ENCODE measurements at places on chromosomes 5 and 9.

- DNase-seq: no peak
Observed at GRCh38 chr9:128493424-128493823, 11.1 kb upstream of the GLE1 start.

DNA sequence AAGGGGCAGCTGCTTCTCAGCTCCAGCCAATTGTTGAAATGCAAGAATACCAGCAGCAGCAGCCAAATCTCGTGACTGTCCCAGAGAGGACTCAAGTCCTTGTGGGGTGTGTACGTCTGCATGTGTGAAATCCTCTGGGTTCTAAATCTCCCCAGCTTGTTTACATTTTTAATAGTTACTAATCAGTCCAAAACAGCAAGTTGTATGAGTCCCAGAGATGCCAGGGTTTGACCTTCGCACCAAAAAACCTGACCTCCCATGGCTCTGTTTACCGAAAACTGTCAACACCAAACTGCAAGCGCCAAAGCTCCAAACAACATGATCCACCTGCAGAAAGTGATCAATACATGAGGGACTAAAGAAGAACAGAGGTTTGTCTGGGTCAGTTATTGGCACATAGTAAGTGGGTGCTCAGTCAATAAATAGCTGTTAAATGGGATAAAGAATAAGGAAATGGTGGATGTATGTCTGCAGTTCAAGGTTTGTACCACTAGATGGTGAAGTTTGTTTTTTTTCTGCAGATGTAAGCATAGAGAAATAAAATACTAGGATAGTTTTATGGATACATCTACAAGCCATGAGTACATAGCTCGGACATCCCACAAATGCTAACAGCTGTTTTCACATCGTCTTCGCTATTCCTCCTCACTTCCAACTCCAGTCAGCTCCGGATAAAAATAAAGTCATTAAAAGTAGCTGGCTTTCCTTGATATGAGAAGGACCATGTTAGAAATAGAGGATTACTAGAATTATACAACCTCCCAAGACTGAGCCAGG, 85.3 kb upstream of the ADRB2 start:
- peak; percentile 75 for DNase-seq

DNA sequence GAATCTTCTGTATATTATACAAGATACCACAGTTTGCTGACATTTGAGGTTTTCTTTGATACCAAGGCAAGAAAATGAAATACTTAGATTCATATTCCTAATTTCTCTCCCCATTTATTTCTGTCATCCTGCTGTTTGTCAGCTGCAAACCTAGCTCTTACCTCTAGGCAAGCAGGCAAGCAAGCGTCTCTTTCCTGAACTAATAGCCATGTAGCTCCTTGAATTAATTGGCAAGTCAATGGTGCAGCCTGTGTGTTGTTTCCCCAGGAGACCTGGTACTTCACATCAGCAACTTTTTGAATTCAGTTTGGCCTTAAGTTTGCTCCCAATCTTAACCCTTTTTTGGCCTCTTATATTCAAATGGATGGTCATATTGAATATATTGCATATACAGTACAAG, 573.6 kb upstream of the ARRDC3 start:
- no peak for DNase-seq

GRCh38 chr5:169602535-169602934, 19.0 kb downstream of the SPDL1 start:
- no peak for DNase-seq

GRCh38 chr5:55159763-55160492, at the start of gene GPX8:
TSS of gene GPX8 (plus strand) at chr5:55160171. CDS start at chr5:55160193, 22 bp downstream.
- peak; percentile 88 for DNase-seq

DNA sequence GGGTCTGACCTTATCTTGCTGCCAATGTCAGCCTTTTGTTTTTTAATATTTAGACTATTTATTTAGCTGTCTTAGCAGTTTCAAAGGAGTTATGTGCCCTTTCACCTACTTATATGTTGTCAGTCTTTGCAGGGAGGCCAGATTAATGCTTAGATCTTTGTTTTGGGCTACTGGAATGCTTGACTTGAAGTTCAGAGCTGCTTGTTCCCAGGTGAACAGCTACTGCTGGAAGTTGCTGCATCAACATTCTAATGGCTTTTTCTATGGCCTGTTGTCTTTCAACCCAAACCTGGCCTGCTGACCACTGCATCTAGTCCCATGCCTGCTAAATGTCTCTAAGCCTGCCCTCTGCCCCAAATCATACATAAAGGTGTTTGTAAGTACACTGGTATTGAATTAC, 3.0 kb downstream of the SLC22A5 start:
- peak; percentile 17 for DNase-seq

GRCh38 chr9:75960551-75960950, 70.1 kb downstream of the PCSK5 start:
- no peak for DNase-seq

DNA sequence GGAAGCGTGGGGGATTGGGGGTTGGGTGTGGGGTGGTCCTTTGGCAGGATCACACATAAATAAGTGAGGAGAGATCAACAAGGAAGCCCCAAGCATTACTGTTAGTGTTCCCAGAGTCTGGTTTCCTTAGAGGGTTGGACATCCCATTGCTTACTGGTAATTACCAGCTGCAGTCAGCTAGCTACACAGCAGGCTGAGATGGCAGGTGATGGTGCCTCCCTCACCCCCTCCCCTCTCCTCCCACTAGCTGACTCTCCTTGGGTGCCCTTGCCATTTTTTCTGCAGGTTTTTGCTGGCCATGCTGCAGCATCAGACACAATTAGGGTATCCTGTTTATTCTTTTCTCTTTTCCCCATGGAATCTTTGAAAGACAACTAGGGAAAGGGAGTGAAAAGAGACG, 107.5 kb upstream of the TLR4 start:
- no peak for DNase-seq

DNA sequence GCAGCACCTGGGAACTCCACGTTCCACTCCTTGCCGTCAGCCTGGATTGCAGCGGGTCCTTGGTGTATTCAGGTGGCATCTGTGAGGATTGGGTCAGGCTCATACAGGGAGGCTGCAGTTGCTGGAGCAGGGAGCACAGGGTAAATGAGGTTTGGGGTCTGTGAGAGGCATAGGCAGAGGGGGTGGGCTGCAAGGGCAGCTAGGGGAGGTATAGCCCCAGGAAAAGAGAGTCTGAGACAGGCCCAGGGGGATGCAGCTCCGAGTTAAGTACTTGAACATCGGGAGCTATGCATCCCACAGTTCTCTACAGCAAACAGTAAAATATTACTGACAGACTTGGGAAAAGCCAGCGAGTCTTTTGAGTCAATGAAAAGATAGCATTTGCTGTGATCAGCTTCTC, 101.6 kb downstream of the TRIO start:
- no peak for DNase-seq

- DNase-seq: peak; percentile 94
Observed at GRCh38 chr5:179265514-179266290, 79.6 kb downstream of the ADAMTS2 start.

GRCh38 chr5:168132241-168132641, 159.2 kb upstream of the WWC1 start:
- no peak for DNase-seq

DNA sequence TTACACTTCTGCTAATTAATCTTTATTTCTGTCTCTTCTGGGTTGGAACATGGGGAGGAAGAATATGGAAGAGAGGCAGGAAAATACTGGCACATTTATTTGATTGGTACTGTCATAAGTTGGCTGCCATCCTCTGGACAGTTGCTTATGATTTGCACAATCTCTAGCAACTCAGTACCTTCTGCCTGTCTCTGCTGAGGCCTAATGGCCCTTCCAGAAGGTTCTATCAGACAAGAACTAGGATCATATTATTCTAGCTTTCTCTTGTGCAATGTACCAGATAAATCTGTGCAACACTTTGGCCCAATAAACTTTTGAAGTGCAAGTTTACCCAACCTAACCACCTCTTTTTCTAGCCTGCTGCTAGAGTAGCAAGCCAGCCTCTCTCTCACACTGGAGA, 335.0 kb downstream of the ARRDC3 start:
- DNase-seq: no peak

- no peak for DNase-seq
Observed at GRCh38 chr5:151140686-151141459, 16.7 kb downstream of the ANXA6 start.

- DNase-seq: no peak
Observed at GRCh38 chr5:32690153-32690552, 21.0 kb upstream of the NPR3 start.

- no peak for DNase-seq
Observed at GRCh38 chr5:101955891-101956290, 340.2 kb downstream of the SLCO4C1 start.

DNA sequence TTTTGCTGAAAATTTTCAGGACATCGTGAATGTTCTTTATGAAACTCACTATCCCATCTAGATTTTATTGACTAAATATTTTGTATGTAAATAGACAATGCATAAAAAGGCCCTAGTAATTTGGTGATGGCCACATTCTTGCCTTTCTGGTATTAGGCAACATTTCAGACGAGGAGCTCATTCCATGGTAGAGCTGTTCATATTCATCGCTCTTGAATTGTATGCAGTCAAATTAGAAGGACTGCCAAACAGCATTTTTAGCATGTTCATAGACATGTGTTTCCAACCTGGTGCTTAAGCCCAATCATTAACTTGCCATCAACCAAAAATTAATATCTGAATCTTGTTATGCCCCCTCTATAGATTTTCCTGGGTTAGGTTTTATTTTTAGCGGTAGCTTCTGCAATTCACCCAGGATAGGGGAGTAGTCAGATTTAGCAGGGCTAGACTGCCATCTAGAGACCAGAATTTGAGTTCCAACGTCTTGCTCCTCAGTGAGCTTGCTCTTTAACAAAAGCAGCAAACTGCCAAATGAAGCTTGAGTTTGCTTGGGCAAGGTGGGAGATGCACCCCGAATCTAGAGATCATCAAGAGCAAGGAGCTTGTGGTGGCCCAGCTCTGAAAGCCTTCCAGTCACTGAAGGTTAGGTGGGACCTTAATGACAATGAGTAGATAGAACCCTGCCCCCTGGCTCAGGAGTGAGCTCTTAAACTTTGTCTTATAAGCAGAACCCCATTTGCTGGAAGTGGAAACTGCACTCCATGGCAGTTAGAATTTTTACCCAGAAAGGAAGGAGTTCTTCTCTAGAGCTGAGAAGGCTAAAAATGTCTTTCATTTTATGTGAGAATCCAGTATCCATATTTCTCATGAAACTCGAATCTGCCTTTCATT, 456.2 kb downstream of the RASEF start:
- DNase-seq: peak; percentile 65

DNA sequence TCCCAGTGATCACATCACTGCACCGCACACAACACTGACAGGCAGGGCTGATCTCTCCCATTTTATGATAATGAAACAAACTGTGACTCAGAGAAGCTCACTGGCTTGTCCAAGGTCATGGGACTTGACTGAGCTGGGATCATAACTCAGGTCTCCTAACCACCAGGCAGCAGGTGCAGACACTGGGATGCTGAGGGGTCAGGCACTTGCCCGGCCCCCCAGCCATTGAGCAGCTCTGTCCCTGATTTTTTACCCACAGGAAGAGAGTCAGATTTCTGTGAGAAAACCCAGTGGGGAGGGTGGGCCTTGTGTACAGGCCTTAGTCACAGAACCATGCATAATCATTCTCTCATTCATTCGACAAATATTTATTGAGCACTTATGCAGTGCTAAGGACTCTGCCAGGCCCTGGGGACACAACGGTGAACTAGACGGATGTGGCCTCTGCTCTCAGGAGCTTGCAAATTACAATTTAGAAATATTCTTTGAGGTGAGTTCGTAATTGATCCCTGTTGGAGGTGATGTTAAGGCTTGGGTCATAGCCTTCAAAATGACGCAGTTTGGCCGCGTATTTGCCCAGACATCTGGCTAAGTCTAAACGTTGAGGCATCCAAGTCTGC, 54.5 kb upstream of the TGFBR1 start:
- peak; percentile 68 for DNase-seq

- peak; percentile 91 for DNase-seq
Observed at GRCh38 chr5:116451905-116452450, 122.6 kb downstream of the SEMA6A start.

- no peak for DNase-seq
Observed at GRCh38 chr9:76448501-76448900, 10.5 kb upstream of the GCNT1 start.

DNA sequence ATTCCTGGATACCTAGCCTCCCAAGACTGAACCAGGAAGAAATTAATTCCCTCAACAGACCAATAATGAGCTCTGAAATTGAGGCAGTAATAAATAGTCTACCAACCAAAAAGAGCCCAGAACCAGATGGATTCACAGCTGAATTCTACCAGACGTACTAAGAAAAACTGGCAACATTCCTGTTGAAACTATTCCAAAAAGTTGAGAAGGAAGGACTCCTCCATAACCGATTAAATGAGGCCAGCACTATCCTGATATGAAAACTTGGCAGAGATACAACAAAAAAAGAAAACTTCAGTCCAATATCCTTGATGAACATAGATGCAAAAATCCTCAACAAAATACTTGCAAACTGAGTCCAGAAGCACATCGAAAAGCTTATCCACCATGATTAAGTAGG, 392.5 kb upstream of the GRAMD2B start:
- DNase-seq: no peak

- DNase-seq: no peak
Observed at GRCh38 chr5:37477426-37477825, 98.3 kb downstream of the WDR70 start.

DNA sequence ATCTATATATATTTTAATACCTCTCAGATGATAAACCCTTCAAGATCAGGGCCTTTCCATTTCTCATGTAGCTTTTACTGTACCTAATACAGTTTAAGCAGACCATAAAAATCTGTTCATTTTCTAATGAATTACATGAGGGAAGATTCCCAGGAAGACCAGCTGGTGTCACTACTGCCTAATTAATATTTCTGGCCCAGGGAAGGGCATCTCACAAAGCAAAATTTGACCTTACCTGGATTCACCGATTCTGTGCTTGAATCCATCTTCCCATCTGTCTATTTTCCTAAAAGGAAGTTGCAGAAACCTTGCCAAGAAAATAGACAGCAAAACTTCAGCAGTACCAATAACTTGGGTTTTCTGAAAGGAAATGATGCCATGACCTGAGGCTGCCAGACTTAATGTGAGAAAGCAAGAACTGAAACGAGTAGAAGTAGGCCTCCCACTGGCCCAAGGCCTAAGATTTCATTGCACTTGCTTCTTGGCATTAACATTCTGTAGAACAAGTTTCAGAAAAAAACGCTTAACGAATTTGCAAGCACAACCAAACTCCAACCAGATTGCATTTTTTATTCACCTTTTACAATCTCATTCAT, 83.0 kb upstream of the GLIS3 start:
- DNase-seq: peak; percentile 46

- DNase-seq: no peak
Observed at GRCh38 chr5:2192496-2192895, 309.8 kb upstream of the IRX4 start.

DNA sequence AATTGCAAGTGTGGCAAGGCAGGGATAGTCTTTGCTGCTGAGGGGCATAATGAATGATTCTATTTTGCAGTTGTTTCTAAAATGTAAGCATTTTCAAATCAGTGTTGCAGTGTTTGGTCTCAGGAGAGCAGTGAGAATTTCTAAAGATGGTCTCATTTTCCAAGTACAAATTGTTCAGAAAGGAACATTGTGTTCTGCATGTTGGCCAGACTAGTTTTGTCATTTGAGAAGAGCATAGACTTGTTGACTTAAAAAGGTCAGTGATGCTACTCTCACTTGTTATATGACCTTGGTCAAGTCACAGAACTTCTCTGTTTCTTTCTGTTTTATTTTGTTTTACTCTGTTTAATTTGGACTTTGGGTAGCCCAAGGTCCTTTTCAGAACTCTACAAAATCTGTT, 344.6 kb downstream of the OSTF1 start:
- DNase-seq: no peak

Data from kidney tubule cell (primary cell).